ENCODE measurements at places on chromosomes 16 and 17.

DNA sequence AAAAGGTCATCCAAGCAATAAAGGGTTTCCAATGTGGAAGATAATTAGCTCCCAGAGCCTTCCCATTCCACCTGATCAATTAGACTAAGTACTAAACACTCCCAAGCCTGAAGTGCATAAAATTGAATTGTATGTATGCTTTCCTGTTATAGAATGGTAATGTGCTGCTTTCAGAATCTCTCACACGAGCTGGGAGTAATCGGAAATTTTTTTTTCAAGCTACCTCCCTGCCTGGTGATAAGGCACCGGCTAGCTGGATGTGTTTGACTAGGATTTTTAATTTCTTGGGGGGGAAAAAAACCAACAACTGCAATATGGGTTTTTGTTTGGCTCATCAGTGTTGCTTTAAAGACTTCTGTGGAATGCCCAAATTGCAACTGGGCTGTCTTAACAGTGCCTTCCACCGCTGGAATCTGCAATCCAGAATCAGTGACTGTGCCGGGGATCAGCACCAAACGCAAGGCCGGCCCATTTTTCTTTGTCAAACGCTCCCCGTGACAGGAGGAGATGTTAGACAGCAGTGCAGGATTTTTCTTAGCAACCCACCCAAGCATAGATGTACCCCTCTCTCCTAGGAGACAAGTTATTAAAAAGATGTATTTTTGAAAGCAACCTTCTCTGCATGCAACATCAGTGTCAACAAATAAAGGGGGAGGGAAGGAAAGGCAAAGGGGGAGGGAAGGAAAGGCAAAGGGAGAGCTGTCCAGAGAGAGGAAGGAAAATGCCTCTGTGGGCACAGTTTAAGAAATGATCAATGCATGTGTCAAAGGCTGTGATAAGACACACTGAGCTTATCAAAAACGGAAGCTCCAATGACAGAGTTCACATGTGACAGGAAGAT, 387.2 kb downstream of the NPIPA8 start:
- no peak for DNase-seq

DNA sequence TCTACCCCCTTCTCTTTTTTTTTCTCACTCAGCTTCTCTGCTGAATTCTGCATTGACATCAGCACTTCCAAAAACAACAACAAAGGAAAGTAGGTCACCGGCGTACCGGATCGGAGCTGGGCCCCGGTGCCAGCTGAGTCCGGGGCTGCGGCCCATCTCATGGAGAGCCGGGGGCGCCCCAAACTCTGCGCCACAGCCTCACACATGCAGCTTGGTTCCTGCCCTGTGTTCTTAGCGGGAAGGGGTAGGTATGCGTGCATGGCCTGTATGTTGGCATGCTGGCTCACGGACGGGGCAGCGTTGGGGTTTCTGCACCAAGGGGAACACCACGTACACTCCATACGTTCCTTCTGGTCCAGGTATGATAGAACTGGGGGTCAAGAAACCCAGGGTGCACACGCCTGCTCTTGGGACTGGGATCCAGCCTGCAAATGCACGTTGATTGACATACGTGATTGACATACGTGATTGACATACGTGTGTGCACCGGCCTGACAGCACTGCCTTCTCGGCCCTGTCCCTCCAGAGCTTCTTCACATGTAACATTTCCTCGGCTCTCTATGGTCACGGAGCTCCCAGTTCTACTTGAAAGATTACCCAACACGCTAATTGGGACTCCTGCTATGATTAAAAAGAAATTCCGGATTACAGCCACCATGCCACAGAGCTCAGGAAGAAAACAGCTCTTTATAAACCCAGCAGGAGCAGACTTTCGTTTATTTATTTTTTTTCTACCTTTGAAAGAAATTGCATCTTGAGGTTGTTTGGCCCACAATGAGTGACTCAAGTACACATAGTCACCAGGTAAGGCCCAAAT, 88.7 kb downstream of the RPA1 start:
- DNase-seq = no peak

GRCh38 chr17:65243838-65244625, 106.9 kb downstream of the RGS9 start:
- DNase-seq = peak; percentile 53

GRCh38 chr16:23679986-23680336, 1.3 kb downstream of the PLK1 start:
- no peak for DNase-seq
